ENCODE measurements at places on chromosomes 3 and 15. TPM values are rescaled to one million over a fixed set of nuclear protein-coding genes. Genes with fewer than 3 reads are reported as not detected.
A peak's percentile ranks its signal among the peaks of the same experiment; 100 is the strongest.

DNA sequence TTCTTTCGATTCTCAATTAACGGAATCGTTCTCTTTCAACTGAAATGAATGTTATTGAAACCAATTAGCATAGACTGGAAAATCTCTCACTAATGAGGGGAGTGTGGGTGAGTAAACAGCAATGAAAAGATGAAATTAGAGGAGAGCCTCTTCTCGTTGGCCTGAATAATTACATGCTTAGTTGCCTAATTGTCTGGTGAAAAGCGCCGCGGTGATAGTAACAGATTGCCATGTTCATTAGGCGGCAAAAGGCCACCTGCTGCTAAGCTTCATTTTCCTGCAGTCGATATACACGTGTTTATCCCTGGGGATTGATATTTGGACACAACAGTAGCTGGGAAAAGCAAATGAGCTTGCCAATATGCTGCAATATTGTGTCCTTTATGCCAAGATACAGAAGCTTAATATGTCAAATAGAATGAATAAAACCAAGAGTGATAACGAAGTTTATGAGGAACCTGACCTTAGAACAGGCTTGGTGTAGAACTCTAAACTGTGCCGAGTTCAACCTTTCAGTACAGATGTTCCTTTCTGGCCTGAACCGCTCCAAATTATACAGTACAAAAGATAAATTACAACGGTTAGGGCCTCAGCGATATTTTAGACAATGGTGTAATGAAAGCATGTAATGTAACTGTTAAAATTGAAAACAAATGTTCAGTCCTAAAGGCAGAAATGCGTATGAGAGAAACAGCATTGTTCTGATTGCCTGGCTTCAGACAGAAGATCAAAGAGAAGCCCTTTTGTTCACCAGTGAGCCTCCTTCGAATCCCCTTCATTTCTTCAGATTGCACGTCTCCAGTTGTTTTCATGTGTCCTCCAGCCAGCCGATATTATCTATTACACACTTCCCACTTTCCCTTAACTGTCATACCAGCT lies 185.2 kb downstream of the SHOX2 start:
- H3K27me3 ChIP-seq = no peaks in the 10 kb centered on the region
- H3K36me3 ChIP-seq = no peaks in the 10 kb centered on the region
- no peak overlapping the region for H3K27ac ChIP-seq

DNA sequence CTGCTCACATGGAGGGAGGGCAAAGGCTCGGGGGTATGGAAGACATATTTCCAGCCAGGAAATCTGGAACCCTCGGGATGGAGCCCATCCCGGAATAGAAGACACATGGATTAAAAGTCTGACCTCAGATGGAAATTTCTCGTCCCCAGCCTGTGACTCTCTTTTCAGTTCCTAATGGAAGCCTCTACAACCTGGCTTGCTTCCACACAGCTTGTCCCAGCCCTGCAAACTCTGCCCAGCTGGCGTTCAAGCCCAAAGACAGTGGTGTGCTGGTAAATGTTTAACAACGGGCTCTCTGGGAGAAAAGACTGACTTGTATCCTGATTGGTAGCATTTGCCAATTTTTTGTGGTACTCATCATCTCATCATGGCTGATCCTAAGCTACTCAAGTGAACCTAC lies 35.6 kb upstream of the TLE3 start:
- no peaks in the 10 kb centered on the region for H3K4me1 ChIP-seq
- no peak overlapping the region for H3K27ac ChIP-seq
- no peak for DNase-seq
- H3K4me3 ChIP-seq = no peak overlapping the region

- peaks cover 7% of the 10 kb centered on the region for H3K4me1 ChIP-seq
- H3K27me3 ChIP-seq = no peaks in the 10 kb centered on the region
- no peaks in the 10 kb centered on the region for H3K36me3 ChIP-seq
- no peak for DNase-seq
These were observed 51.5 kb upstream of the AGTR1 start for GRCh38 chr3:148646126-148646665.

DNA sequence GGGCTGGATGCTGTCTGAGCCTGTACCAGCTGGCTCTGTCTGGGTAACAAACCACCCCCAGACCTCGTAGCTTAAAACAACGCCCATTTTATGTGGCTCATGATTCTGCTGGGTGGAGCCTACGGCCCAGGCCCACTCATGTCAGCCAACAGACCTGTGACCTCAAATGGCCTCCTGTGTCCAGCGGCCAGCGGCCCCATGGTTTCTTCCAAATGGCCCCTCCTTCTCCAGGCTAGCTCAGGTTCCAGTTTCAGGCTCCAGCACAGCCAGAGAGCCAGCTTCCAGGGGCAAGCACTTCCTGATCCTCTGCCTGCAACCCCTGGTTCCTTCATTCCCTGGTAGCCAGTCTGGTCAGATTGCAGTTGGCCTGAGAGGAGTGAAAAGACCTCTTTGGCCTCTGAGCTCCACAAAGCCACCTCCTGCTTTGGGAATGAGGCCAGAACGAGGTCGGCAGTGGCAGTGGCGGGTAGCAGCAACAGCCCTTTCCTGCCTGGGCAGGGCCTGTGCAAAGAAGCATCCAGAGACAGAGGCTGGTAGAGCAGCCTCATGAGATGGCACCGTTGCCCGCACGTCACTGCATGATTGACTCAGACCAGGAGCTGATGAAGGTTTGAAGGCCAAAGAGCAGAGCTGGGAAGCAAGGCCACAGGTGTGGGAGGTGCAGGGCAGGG lies 21.0 kb upstream of the PLXNA1 start:
- H3K27me3 ChIP-seq = no peaks in the 10 kb centered on the region
- DNase-seq = peak; percentile 62

DNA sequence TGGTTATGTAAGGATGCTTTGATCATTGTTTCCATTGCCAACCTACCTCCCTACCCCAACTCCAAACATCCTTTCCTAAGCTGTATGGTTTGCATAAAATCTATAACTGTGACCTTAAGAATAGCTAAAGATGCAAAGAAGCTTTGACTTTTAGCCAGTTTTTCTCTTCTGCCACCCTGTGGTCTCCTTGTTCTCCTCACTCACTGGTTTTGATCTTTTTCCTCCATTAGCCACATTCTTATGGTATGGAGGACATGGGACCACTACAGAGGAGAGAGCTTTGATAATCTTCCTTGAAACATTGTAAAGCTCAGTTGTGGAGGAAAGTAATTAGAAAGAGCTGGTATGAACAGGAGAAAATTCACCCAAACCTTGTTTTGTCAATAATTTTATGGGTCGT lies 115.9 kb downstream of the NEK11 start:
- peaks cover 5% of the 10 kb centered on the region for H3K4me1 ChIP-seq
- no peak for DNase-seq
- no peak overlapping the region for H3K27ac ChIP-seq

GRCh38 chr3:160703974-160704373 lies 27.0 kb downstream of the ARL14 start:
- no peak overlapping the region for H3K27ac ChIP-seq
- no peak overlapping the region for H3K4me3 ChIP-seq
- no peak for DNase-seq

- peak; percentile 69 for DNase-seq
- peaks cover 3% of the 10 kb centered on the region for H3K27me3 ChIP-seq
- no peak overlapping the region for H3K4me3 ChIP-seq
- no peaks in the 10 kb centered on the region for H3K36me3 ChIP-seq
These were observed 203.9 kb downstream of the TLE3 start for GRCh38 chr15:69893863-69894262.

DNA sequence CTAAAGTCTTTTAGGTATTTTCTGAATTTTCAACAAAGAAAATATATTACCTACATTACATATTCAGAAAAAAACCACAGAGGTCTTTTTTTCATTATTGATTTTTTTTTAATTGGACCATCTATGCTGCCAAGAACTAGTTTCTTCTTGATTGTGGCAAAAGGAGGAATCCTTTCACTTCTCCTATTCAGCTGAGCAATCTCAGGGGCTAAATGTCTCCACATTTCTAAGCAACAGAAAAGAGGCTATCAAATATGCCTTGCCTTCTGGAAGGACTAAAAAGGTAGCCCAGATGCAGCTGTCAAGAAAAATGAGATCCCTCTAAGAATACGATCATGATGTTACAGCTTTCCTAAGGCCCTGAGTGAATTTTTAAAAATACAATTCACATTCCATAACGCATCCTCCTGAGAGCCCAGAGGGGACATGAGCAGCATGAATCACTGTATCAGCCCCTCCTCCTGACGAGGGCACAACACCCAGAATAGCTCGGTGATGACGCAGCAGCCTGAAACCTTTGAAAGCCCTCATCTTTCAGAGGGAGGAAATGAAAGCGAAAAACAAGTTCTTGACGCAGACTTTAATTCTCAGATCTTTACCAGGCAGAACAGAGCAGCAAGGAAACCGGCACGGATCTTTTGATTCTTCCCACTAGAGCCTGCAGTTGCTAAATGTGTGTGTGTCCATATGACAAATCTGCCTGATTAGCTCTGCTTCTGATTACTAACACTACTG lies 24.6 kb downstream of the RUBCN start:
- peak overlapping the region; percentile 84 for H3K27ac ChIP-seq
- DNase-seq = peak; percentile 86
- H3K27me3 ChIP-seq = no peaks in the 10 kb centered on the region
- H3K4me1 ChIP-seq = peaks cover 18% of the 10 kb centered on the region
- H3K36me3 ChIP-seq = no peaks in the 10 kb centered on the region

GRCh38 chr3:94303266-94303665 lies 240.4 kb downstream of the NSUN3 start:
- no peaks in the 10 kb centered on the region for H3K4me1 ChIP-seq
- H3K27me3 ChIP-seq = no peaks in the 10 kb centered on the region
- no peak overlapping the region for H3K4me3 ChIP-seq
- no peak overlapping the region for H3K27ac ChIP-seq
- H3K36me3 ChIP-seq = no peaks in the 10 kb centered on the region

DNA sequence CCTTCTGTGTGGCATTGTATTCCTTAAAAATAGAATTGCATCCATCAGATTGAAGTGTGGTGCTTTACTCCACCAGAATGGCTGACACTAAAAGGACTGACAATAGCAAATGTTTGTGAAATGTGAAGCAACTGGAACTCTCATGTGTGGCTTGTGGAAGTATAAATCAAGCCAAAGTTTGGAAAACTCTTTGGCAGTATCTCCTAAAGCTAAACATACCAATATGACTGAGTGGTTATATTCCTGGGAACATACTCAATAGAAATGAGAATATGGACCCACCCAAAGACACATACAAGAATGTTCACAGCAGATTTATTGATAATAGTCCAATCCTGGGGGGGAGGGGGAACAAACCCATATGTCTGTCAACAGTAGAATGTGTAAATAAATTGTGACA lies 87.1 kb downstream of the RARB start:
- H3K4me3 ChIP-seq = no peak overlapping the region
- H3K27ac ChIP-seq = no peak overlapping the region
- DNase-seq = no peak
- no peaks in the 10 kb centered on the region for H3K27me3 ChIP-seq

- H3K36me3 ChIP-seq = no peaks in the 10 kb centered on the region
- H3K27me3 ChIP-seq = no peaks in the 10 kb centered on the region
- no peak for DNase-seq
- H3K4me3 ChIP-seq = no peak overlapping the region
These were observed 24.9 kb downstream of the CDV3 start for GRCh38 chr3:133598405-133598804.

DNA sequence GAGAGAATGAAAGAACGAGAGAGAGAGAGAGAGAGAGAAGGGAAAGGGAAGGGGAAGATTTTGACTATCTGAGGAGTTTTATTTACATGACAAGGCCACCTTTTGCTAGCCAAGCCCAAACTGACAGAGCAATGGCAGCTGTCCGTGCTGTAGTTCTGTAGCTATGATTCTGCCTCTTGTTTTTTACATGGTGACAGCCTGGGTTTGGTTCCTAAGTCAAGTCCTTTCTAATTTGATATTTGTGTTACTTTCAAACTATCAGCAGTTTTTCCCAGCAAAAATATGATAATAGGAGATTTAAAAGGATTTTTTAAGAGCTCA lies 26.3 kb upstream of the MFGE8 start:
- H3K4me1 ChIP-seq = no peaks in the 10 kb centered on the region
- no peaks in the 10 kb centered on the region for H3K36me3 ChIP-seq
- no peak overlapping the region for H3K4me3 ChIP-seq
- H3K27ac ChIP-seq = no peak overlapping the region
- no peaks in the 10 kb centered on the region for H3K27me3 ChIP-seq

The ERC2 gene
- total RNA-seq = 2.2 TPM

The GOLGA8R gene
- total RNA-seq = 2.9 TPM

The KLHL40 gene
- total RNA-seq = not detected

The DZIP3 gene
- total RNA-seq = 12.3 TPM

The SAMMSON gene
- total RNA-seq = not detected
